Stimulated activated CD8-positive, alpha-beta memory T cell treated with anti-CD3 and anti-CD28 coated beads, Interleukin-7, amount 100 ng/mL, for 1 hour (primary cell): ENCODE measurements at places on chromosomes 11 and 22.

DNA sequence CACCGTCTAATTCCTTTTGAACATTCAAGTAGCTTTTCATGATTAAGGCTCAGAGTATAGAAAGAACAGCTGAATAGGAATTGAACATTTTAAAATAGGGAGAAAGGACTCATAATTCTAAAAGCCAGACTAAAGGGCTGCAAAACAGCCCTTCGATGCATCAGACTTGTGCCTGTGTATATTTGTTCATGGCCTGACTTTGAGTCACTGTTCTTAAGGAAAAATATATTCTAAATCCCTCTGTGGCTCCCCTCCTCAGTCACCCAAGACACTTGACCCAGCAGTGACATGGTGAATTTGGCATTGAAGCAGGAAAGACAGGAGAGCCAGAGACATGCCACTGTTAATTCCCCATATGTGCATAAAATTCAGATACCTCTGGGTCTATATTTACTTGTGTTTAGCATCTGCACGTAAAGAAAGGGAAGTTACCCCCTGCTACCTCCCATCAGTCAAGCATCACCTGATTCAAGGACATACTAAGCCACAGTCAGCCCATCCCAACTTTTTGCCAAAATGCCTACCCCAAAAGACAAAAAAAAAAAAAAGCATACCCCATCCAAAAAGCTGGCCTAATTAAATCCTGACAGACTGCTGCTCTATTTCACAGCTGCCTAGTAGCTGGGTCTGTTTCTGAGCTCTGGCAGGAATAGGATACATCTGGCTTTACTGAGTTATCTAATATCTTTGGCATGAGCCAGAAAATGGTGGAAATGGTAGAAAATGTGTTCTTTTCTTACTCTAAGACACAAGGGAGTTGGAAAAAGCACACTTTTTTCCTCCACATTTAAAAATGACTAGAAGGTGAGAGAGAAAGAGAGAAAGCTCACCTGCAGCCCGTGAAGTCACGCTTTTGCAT, 93.5 kb downstream of the COMMD9 start:
- no peak for DNase-seq

- no peak for DNase-seq
These were observed 104.6 kb upstream of the HSD17B12 start for GRCh38 chr11:43575913-43576310.

DNA sequence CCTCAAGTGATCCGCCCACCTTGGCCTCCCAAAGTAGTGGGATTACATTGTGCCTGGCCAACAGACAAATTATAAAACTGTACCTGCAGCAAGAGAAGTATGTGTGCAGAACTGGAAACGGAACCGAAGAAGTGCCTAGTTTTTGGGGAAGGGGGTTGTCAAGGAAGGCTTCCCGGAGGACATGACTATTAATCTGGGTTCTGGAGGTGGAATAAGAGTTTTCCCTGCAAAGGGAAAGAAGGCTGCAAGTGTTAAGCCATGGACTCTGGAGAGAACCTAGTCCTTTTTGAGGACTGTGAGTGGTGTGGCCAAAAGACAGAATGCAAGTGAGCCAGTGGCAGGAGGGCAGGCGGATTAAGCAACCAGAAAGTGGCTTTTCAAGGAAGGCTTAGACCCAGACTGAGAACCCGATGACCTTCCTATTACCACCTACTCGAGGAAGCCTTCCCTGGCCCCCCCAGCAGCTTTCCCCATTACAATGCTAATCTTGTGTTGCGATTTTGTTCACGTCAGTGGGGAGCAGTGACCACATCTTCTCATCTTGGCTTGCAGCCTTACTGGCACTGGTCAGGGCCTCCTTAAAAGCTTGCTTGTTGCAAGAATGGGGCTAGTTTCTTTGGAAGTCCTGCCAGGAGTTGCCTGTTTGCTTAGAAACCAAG, 5.7 kb upstream of the SEPTIN3 start:
- DNase-seq: no peak

GRCh38 chr11:102831489-102832440, 11.6 kb downstream of the MMP3 start:
- DNase-seq: no peak

GRCh38 chr11:69280994-69281393, 13.0 kb upstream of the MYEOV start:
- DNase-seq: no peak

DNA sequence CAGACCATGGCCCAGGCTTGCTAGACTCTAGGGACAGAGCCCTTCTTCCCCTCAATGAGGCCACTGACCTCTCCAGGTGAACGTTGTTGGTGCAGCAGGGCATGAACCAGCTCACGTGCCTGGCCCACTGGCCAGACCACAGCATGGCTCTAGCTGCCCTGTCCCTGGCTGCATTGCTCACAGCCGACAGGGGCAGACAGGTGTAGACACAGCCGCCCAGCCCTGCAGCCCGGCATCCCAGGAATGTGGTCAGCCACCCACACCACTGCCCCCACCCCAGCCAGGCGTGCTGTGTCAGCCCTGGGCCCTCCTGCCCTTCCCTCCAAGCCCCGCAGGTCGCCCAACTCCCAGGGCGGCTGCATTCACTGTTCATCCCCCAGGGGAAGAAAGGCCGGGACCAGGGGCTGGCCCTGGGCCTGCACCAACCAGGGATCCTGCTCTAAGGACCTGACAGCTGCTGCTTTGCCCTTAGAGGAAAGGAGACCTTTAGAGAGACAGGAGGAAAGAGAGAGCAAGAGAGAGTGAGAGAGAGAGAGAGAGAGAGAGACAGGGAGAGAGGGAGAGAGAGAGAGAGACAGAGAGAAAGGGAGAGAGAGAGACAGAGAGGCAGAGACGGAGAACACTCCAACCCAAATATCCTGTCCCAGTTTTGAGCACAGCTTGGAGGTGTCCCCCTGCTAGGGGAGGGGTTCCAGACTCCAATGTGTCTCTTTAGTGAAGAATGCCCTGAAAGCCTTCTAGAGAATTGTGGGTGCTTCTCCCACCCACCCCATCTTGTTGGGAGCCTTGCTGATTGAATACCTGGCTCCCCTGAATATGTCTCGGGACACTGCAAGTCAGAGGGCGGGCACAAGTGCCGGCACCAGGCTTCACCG, 44.2 kb upstream of the LINC01488 start:
- DNase-seq: no peak

GRCh38 chr11:729492-730074, 17.7 kb upstream of the TALDO1 start:
- DNase-seq: no peak

GRCh38 chr11:63567044-63567840, 4.1 kb upstream of the PLAAT2 start:
- peak; percentile 25 for DNase-seq

GRCh38 chr22:33401291-33401690, 343.1 kb upstream of the SYN3 start:
- DNase-seq: no peak

GRCh38 chr22:48779211-48779643, 1048.4 kb downstream of the BRD1 start:
- no peak for DNase-seq
